NCI-H345 (cell line): ENCODE measurements at places on chromosomes 3 and 15.

DNA sequence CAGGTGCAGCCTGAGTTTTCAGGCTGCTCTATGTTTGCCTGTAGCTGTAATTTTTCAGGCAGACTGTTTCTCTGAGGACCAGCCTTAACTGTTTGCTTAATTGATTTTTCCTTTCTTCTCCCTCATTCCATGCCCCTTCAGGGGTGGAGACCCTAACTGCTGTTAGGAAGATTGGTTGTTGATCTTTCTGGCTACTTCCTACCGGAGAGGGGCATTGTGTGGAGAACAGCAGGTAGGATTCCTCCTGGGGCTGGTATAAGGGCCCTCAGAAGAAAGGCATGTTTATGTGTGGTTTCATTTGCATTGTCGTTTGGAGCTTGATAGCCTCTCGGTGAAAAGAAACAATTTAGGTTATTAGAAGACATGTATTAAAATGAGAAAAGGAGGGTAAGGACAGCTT lies 56.9 kb upstream of the GOLGA6L2 start:
- peak; percentile 80 for DNase-seq

DNA sequence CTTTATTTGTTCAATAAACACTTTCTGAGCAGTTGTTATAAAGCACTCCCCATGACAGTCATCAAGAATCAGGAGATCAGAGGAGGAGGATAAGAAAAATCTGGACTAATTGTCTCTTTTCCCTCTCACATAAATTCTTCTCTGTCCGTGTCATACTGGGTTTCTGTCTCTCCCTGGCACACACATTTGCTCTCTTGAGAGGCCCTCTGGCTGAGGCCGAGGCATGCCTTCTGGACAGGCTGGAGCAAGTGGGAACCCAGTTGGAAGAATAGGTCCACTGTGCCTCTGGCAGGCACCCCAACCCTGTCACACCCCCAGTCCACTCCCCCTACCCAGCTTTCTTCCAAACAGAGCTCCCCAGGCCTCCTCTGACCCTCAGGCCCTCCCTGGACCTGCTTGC lies 315.8 kb downstream of the UACA start:
- no peak for DNase-seq

GRCh38 chr3:40379674-40380306 lies 7.2 kb upstream of the ENTPD3 start:
- DNase-seq = no peak

GRCh38 chr3:114850898-114851297 lies 296.2 kb downstream of the ZBTB20 start:
- DNase-seq = no peak

DNA sequence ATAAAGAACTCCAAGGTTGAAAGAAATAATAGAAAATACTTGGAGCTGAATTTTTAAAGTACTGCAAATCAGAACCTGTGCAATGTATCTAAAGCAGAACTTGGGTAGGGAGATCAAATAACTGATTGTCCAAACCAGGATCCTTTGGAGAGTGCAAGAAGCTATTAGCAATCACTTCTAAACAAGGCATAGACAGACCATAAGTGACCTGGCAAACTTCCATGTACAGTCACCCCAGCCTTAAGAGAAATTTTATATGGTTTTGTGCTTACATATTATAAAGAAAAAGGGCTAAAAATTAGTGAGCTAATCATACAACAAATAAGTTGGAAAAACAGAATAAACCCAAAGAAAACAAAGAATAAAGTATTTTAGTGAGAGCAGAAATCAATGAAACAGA lies 35.2 kb downstream of the ETV5 start:
- DNase-seq = no peak

GRCh38 chr3:46454209-46454595 lies 10.5 kb downstream of the LTF start:
- no peak for DNase-seq

DNA sequence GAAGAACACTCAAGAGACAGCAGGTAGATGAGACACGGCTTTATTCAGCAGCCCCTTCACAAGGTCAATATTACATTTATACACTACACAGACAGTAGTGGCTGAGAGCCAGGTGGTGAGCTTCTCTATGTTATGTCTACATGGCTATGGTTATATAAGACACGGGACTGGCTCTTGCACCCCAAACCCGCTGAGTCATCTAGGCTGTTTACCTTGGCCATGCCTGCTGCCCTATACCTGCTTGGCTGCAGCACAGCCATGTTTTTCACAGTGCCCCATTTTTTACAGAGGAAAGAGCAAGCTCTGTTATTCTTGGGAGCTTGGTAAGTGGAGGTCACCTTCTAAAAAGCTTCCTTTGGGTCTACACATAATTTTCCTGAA lies 231.6 kb downstream of the IGSF11 start:
- DNase-seq = no peak

- no peak for DNase-seq
Observed at GRCh38 chr15:44084171-44084570, 110.9 kb downstream of the FRMD5 start.

DNA sequence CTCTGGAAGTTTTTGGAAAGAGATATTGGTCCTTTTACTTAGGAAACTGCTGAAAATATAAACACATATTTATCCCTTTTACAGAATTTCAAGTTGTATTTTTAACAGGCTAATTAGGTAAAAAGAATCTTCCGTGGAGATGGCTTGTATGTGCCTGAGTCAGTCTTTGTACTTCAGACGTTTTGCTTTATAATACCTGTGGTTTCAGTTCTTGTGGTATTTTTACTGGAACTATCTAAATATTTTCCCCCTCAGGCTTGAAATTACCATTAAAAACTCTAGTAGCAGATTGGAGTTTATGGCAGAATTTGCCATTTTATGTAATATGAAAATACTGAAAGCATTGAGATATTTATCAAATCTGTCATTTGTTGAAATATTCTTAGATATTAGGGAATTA lies 151.6 kb upstream of the CGNL1 start:
- DNase-seq = no peak

DNA sequence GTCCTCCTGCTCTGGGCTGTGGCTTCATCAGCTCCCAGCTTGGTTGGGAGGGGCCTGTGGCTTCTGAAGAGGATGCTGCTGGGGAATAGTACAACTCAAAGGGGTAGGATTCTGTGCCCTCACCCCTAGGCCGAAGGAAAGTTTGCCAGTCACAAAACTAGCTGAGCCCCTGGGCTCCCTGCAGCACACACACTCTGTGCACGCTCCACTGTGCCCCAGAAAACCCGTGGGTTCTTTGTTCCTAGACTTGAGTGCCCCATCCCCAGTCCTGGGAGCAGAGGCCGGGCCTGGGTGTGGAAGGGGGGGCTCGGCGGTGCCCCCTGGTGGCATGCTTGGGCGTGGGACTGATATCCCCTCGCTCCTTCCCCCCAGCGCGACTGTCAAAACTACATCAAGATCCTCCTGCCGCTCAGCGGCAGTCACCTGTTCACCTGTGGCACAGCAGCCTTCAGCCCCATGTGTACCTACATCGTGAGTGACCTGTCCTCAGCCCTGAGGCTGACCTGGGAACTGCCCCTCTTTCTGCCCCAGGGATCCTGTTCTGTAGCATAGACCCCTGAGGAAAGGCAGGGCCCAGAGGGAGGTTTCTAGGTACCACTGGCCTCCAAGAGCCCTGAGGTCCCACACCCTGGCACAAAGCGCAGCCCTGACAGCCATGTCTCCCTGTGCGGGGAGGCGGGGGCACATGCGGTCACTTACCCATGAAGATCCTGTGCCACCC lies 14.2 kb downstream of the CIB1 start:
- no peak for DNase-seq

DNA sequence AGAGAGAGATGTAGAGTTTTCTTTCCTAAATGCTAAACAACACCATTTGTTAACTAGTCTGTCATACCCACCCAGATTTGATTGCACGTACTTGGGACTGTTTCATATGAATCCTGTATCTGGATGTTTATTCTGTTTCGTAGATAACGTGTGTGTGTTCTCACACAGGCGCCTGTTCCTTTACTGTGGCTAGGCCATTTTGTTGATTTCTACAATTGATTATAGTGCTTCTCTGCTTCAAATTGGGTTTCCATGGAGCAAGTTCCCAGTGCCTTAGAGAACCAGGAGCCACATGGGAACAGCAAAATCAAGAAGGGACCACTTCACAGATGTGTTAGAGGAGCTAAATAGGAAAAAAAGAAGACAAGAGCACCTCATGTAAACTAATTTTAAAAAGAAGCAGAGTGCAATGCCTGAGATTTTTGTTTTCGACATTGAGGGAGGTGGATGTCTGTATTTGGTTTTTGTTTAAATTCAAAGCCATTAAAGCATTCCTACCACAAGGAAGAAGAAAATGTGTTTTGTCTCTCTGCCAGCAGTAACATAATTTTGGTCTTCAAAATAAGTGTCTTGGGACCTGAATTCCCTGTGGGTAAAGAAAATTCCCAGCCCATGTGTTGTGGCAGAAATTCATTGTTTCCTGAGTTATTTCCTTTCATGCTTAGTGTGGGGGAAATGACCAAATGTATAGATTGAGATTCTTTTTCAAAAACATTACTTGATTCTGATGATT lies 424.0 kb upstream of the C2CD4B start:
- no peak for DNase-seq

DNA sequence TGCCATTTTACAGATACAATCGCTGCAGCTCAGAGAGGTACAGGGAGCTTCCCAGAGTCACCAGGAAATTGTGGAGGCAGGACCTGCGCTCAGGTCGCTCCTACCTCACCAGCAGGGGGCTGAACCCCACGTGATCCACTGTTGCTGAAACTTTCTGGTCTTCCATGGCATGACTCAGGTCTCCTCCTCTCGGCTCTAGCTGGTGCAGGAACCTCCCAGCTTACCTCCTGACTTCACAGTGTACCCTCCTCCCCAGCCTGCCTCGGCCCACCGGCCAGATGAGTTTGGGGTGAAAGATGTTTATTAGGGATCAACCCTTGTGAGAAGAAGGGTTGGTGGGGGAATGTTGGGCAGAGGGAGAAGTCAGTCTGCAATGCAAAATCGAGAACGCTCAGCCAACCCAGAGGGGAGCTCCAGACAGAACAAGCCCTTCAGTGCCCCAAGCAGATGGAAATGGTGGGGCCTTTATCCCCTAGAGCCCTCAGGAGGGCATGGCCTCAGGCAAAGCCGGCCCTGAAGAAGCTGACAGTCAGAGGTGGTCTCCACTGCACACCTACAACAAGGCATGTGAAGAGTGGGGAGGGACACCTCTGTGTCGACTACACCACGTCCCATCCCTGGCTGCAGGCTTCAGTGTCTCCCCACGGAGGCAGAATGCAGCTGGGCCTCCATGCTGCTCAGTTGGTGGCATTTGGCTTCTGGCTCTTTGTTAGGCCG lies 118.6 kb upstream of the PRR20G start:
- no peak for DNase-seq

DNA sequence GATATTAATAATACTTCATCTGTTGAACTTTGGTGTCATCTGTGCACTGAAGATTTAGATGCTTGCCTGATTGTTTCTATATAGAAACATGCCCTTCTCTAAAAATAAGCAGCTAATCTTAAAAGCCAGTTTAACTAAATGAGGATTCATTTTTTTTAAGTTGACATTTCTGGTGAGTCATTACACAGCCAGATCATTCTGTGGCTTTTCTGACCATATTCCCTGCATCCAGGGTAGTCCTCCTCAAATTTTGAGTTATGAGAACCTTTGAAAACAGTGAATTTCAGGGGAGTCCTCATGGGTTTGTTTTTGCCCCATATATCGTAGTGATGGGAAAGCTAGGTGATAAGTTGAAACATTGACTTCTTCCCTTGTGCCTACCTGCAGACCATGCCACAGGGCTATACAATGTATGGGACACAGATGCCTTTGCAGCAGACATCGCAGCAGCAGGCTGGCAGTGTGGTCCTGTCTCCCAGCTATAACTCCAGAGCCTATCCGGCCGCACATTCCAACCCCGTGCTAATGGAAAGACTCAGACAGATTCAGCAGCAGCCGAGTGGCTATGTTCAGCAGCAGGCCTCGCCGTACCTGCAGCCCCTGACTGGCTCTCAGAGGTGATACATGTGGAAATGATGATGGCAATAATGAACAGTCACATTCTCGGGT lies 26.5 kb upstream of the P2RY12 start:
- DNase-seq = no peak

DNA sequence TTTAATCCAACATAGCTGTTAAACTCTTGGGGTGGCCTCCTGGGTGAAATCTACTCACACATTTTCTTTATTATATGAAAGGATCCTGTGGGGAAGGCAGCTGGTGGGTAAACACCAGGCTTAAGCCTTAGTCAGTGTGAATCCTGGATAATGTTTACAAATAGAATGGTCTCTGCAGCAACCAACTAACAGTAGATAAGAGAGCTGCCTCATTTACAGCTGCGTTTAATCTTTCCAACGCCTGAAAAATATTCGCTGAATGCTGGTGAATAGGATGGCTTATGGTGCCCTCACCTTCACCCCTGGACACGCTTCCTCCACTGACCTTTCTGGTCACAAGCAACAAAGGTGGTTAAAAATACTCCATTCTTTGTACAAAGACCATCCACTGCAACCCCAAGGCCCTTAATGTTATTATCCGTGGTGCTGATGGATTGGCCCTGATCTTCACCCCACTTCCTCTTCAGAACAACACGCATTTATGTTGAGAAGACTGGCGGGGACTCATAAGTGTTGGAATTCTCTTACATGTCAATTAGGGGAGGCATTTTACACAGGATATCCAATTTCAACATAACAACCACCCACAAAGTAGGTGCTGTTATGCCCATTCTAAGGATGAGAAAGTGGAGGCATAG lies 120.0 kb upstream of the FRMD4B start:
- DNase-seq = peak; percentile 61

DNA sequence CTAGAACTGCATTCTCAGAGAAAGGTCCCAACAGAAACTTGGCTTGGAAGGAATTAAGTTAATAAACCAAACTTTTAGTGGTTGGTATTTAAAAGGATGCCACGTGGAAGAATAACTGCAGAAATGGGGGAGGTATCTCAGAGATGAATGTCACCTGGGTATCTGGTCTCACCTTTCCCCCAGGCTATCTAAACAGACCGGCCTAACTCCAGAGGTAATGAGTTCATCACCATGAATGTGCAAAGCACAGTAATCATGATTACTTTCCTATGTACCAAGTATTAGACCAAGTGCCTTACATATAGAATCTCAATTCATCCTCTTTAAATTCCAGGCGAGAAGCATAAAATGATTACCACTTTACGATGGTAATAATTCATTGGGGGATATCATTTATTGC lies 80.8 kb downstream of the FBN1 start:
- DNase-seq = no peak

- DNase-seq = no peak
Observed at GRCh38 chr3:117126946-117127546, 417.5 kb downstream of the TUSC7 start.

DNA sequence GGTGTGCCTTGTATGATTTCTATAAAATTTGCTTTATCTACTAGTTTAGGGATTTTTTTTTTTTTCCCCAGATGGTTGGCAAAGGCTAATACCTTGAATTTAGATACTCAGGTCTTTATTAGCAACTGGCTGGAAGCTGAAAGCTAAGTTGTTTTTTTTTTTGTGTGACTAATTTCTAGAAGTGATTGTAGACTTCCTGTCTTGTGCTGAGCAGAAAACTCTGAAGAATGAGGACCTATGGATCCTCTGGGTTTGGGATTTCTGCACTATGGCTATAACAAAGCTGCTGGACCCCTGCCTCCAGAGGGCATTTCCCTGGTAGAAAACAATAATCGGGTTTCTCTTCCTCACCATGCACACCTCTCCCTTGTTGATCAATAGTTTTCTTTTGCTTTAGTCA lies 10.0 kb downstream of the ARIH2 start:
- no peak for DNase-seq

GRCh38 chr15:56337084-56337725 lies 28.0 kb upstream of the TEX9 start:
- DNase-seq = no peak

GRCh38 chr3:8618950-8619349 lies 25.6 kb downstream of the SSUH2 start:
- no peak for DNase-seq
